ENCODE measurements at places on chromosomes 5 and 9.

GRCh38 chr9:97397220-97397619 lies 14.7 kb upstream of the TDRD7 start:
- DNase-seq = no peak

GRCh38 chr9:135926402-135927194 lies 19.3 kb upstream of the CAMSAP1 start:
- no peak for DNase-seq

DNA sequence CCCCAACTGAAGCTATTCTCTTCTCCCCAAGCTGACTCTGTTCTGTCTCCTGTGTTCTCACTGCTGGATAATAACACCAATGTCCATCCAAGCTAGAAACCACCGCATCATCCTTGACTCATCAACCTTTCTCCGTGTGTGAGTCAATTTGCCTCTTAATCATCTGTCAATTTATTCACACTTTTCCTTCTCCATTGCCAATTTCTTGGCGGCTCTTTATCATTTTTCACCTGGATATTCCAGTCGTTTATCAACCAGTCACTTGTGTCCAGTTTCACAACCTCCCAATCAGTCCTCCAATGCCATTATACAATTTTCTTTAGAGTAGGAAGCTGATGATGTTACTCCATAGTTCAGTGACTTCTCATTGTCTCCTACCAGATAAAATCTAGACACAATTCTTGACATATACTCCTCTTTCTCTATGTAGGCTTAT lies 45.4 kb upstream of the LIFR start:
- DNase-seq = no peak

DNA sequence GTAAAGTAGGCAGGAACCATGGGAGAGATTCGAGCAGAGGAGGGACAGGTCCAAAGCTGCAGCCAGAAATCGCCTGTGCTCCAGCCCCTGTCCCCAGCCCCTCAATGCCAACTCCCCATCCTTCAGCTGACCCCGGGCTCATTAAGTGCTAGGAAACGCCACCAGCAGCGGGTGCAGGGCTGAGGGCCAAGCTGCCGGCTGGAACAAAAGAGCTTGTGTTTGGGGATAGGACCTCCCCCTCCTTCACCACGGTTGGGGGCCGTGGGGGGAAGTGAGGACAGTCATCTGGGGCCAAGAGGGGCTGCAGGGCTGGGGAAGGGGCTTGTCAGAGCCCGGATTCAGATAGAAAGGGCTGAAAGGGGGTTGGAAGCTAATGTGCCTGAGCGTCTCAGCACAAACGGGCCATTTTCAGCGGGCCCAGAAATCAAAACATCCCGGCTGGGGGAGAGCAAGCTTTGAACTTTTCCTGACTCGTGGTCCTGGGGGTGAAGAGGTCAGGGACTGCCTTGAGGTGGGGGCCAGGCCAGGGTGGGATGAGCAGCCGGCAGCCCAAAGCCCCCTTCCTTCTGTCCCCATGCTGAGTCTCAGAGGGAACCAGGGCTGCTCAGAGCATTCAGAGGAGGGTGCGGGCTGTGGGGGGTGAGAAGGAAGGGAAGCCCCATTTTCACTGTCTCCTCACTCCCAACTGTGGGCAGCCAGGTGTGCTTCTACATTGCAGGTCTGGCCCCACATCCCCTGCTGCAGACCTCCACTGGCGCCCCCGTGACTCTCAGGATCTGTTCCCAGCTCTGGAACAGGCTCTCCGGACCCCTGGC lies 69.4 kb upstream of the DAB2IP start:
- DNase-seq = no peak

- DNase-seq = no peak
Observed at GRCh38 chr5:149667084-149667828, 62.9 kb upstream of the PPARGC1B start.

- DNase-seq = no peak
Observed at GRCh38 chr5:128116445-128116844, 32.9 kb downstream of the SLC12A2 start.

DNA sequence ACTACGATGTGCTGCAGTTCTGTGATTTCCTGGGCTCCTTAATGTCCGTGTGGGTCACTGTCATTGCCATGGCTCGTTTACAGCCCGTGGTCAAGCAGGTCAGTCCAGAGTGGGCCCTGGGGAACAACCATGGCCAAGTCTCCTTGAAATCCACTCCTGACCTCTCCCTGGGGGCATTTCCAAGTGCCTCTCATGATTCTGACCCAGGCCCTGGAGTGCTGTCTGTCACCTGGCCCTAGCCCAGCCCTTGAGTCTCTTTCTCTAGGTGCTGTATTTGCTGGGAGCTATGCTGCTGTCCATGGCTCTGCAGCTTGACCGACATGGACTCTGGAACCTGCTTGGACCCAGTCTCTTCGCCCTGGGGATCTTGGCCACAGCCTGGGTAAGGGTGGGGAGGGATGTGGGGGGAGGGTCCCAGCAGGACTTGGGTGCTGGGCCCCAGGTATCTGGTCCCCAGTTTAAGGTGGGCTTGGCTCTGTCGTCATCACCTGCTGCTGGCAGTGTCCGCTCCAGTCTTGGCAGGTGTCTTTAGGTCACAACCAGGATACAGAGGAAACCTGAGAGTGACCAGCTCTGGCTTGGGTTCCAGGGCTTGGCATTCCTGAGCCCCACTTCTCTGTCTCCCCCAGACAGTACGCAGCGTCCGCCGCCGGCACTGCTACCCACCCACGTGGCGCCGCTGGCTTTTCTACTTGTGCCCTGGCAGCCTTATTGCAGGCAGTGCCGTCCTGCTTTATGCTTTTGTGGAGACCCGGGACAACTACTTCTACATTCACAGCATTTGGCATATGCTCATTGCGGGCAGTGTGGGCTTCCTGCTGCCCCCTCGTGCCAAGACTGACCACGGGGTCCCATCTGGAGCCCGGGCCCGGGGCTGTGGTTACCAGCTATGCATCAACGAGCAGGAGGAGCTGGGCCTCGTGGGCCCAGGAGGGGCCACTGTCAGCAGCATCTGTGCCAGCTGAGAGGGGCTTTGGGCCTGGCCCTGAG lies 17.0 kb downstream of the OR13J1 start:
- DNase-seq = no peak

DNA sequence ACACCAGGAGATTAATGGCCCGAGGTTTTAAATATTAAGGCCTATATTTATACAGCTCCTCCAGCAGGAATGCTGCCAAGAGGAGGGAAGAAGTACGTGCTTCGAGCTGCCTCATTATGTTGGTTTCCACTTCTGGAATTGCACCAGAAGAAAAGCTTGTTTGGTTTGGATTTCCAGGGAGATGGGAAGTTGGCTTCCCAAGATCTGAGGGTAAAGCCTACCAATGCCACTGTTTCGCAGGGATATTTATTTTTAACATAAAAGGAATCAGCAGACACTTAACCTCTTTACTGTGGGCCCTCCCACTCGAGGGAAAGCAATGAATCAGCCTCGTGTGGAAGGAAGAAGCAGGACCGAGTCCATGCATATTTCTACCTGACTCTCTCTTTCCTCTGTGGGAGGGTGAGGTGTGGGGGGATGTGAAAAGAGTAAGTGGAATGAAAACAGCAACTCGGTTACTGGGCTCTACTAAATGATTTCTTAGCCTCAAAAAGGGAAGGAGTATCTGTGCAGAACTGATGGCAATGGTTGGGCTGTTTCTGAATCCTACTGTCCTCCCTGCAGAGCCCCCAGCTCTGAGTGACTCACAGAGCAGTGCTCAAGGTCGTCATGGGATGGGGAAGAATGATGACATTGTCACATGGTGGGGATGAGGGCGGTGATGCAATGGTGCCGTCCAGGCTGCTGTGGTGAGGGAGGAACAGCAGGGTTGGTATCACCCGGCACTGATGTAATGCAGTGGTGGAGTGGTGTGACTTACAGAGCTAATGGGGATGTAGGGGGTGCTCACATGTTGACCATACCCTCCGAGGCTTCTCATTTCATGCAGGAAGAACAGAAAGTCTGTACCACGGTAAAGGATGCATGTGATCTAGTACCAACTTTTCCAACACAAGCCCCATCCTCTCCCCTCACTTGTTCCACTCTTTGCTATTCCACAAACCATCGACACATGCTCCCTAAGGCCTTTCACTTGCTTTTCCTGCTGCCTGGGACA lies 215.0 kb upstream of the PANK3 start:
- DNase-seq = peak; percentile 93

DNA sequence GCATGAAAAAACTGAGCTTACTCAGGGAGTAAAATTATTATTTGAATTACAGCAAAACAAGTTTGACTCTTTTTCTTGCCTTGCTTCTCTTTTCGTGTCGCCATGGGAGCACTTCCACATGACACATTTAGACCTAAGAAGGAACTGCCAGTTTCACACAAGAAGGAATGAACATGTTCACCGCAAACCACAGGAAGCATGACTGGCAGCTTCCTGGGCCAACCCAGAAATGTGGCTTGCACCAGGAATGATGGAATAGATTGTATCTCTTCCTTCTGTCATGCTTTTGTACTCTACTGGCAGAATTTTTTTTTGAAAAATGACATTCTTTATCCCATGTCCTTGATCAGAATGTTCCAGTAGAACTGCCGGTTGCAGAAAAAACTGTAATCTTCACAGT lies 32.9 kb upstream of the MAN2A1 start:
- DNase-seq = peak; percentile 66

DNA sequence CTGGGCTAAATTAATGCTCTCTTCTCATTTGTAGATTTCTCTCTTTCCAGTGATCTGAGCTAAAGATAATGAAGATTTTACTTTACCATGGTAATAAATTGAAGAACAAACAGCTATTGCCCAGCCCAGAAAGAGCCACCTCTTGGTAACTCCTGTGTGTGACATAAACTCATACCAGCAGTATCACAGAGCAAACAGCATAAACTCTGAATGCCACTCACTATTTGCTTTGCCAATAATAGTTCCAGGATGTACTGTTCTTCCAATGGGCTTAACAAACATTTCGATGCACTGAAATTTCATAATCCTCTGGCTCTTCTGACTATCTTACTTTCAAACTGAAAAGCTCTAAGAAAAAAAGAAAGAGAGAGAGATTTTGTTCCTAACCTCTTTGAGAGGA lies 69.8 kb upstream of the RASEF start:
- peak; percentile 43 for DNase-seq
